ENCODE measurements at places on chromosomes 2 and 18.
A peak's percentile ranks its signal among the peaks of the same experiment; 100 is the strongest.

DNA sequence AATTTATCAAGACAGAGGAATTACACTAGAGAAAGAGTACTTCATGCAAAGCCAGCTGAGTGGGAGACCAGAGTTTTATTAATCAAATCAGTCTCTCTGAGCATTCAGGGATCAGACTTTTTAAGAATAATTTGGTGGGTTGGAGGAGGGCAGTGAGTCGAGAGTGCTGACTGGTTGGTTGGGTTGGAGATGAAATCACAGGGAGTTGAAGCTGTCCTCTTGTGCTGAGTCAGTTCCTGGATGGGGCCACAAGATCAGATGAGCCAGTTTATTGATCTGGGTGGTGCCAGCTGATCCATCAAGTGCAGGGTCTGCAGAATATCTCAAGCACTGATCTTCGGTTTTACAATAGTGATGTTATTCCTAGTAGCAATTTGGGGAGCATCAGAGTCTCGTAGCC lies 21.4 kb upstream of the PDCL3 start:
- no peak for DNase-seq

GRCh38 chr18:68855491-68855890 lies 57.6 kb downstream of the CCDC102B start:
- DNase-seq: no peak

GRCh38 chr18:45839414-45840395 lies 14.2 kb downstream of the SIGLEC15 start:
- DNase-seq: no peak

DNA sequence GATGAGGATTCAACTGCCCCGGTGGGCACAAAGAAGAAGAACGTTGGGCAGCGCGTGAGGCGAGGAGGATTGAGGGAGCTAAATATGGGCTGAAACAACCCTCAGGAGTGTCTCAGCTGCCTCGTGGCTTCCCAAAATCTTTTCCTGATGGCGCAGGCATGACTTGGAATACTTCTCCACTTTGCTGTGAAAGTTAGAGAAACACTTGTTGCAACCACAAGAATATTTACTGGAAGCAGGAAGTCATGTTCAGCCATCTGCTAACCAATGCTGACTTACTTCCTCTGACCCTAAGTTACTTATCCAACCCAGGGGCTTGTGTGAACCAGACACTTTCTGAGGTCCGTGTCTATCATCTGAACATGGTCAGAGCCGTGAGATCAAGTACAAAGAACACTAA lies 148.8 kb downstream of the ARL4C start:
- DNase-seq: no peak

GRCh38 chr2:8090748-8091700 lies 590.8 kb upstream of the ID2 start:
- DNase-seq: peak; percentile 47

GRCh38 chr2:22359071-22359672 lies 1025.8 kb upstream of the KLHL29 start:
- no peak for DNase-seq

- DNase-seq: no peak
Observed at GRCh38 chr18:3852321-3852720, 402.3 kb downstream of the TGIF1 start.

DNA sequence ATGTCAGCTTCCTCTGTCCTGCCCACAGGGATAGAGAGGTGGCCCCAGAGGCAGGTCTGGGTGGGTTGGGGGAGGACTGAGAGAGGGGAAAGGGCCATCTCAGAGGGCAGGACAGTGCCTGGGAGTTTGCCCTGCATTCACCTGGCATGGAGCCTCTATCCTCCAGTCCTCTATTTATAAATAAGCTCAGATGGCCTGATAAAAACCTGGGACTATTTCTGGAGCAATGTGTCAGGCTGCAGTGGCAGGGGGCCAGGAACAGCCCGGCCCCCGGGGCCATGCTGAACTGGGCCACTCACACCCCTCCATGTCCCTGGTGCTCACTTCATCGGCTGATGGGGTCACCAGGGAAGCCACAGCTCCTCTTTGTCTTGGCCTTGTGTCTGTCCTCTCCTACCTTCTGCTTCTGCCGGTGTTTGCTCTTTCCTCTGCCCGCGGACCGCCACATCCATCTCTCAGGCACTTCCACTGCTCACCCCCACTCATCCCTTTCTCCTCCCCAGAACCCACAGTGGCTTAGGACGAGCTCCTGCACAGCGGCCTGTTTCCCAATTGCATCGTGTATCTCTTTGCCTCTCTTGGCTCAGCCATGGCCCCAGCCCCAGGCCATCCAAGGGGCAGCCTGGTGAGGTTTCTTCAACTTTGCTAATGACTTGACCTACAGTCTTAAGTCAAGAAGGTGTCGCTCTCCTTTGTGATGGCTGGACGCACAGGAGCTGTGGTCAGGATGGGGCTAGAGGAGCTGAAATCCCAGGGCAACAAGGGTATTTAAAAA lies 38.8 kb downstream of the SCTR start:
- DNase-seq: no peak

DNA sequence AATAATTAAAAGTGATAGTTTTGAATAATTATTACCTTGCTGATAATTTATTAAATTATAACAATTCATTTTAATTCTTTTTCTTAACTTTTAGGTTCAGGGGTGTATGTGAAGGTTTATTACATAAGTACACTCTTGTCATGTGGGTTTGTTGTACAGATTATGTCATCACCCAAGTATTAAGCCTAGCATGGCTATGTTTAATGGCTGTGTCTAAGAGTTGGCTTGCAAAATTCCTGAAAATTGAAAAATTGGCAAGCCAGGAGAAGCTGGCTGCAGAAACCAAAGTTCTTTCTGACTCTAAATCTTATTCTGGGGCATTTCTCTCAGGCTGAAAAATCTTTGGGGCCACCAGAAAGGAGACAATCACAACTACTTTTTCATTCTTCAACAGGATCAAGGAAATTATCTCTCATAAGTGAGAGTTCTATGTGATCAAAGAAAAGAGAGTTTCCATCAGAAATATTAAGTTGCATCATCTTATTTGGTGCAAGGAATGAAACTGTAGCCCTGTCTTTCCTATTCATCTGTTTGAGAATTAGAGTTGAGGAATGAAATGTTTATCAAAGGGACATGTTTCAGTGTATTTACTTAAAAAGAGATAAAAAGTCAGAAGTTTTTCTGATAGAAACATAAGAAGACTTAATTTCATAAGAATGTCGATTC lies 412.1 kb upstream of the CDH2 start:
- DNase-seq: no peak

DNA sequence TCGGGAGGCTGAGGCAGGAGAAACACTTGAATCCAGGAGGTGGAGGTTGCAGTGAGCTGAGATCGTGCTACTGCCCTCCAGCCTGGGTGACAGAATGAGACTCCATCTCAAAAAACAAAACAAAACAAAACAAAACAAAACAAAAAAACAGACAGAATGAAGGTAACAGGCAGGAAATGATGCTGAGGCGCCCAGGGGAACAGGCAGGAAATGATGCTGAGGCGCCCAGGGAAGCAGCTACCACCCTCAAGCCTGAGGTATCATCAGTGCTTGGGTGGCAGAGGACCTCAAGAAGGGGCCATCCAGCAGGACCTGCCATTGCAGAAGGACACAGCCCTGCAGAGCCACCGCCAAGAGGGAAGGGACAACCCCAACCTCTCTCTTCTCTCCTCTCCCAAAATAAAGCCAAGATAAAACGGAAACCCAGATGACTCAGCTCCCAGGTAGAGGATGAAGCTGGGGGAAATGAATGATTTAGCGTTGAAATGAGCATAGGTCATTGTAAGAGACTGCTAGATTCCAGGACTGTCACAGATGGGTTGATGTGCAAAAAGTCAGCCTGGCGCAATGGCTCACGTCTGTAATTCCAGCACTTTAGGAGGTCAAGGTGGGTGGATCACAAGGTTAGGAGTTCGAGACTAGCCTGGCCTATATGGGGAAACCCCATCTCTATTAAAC lies 19.3 kb downstream of the SOWAHC start:
- no peak for DNase-seq

GRCh38 chr2:96771796-96772618 lies 11.3 kb downstream of the CNNM4 start:
- no peak for DNase-seq

DNA sequence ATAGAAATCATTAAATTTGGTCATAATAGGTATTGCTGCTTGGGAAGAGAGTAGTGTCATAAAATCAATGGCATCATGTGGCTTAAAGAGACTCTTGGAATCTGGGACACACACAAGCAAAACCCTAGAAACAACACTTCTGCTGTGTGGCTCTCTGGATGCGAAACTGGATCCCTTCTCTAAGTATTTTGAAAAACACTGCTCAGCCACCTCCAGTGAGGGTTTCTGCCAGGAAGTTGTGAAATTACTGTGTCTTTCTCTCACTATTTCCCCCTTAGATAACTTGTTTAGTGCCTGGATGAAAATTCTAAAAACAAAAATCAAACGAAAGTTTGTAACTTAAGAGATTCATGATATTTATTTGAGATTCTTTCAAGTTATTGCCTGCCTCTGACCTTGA lies 163.8 kb downstream of the RHBDD1 start:
- no peak for DNase-seq

DNA sequence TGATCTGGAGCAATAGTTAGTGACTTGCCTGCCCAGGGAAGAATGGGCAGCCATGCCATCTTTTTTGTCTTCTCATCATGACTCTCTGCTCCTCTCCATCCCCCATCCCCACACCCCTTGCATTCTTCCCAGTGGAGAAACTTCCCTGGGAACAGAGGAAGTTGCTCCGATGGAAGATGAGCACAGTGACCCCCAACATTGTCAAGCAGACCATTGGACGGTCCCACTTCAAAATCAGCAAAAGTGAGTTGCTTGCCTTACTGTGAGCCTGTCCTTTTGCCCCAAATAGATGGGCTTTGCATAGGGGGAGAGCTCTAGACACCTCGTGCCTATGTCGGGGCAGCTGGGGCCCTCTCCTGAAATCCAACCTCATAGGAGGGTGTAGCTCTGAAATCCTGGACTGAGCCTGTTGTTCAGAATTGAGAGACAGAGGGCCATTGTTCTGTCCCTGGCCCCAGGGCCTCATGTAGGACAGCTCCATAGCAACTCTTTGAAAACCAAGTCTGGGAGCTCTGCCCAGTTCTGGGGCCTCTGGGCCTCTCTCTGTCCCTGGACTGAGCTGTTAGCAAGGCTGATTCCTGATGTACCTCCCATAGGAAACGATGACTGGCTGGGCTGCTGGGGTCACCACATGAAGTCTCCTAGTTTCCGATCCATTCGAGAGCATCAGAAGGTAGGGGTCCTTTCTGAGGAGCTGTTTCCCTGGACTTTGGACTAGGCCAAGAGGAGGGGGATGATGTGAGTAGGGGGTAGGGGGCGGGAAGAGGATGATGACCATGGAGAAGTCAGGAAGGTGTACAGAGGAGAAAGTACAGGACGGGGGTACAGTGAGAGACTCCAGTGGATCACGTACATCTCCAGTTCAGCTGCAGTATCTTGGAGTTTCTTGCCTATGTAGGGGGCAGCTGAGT lies 35.2 kb downstream of the TTLL4 start:
- DNase-seq: peak; percentile 70

GRCh38 chr2:223082706-223083105 lies 30.7 kb downstream of the KCNE4 start:
- no peak for DNase-seq

- no peak for DNase-seq
Observed at GRCh38 chr18:49632588-49632987, 70.7 kb downstream of the LIPG start.

DNA sequence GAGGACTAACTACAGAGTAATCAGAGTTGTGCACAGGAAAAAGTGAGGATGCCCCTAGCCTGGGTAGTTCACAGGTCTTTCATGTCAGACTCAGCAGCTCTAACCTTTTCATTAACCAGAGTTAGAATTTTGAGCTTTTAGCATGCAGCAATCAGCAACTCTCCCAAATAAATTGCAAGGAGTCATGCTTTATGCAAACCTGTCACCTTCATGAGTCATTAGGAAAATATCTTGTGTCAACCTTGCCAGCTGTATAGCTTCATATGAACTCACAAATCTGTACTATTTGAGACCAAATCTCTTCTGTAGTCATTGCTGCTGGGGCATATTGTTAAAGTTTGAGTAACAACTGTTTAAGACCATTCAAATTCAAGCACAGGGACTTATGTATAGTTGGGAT lies 382.3 kb upstream of the NT5C1B start:
- no peak for DNase-seq

DNA sequence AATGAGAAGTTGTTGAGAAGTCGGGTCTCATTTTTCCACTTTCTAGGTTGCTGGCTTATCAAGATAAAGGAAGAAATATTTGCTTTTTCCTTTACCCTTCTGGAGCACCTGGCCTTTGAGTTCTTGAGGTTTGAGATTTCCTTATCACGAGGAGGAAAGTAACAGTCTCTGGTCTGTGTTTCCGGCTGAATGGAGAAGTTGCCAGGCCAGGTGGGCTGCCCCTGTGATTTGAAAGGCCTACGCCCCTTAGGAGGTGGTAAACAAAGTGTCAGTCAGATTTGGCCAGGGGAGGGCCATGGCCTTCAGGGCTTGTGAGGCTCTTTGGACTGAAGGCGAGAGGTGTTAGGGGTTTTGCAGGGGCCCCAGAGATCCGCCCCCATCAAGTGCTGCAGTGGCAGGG lies 156.7 kb upstream of the HAAO start:
- no peak for DNase-seq

DNA sequence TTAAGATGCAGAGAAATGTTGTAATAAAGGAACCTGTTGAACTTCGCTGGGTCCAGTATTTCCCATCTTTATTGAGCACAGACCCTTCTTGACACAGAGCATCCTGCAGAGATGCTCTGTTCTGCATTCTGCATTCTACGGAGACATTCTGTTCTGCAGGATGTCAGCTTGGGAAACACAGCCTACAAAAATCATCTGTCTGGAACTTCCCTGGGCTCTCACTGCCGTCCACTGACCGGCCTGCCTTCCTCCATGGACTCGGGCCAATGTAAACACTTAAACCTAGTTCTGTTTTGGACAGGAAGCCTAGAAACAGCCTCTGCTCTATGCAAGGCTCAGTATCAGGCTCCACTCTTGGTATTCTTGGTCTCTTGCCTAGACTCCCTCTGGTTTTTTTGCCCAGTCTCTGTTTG lies 90.0 kb upstream of the PPP1CB start:
- DNase-seq: peak; percentile 78

DNA sequence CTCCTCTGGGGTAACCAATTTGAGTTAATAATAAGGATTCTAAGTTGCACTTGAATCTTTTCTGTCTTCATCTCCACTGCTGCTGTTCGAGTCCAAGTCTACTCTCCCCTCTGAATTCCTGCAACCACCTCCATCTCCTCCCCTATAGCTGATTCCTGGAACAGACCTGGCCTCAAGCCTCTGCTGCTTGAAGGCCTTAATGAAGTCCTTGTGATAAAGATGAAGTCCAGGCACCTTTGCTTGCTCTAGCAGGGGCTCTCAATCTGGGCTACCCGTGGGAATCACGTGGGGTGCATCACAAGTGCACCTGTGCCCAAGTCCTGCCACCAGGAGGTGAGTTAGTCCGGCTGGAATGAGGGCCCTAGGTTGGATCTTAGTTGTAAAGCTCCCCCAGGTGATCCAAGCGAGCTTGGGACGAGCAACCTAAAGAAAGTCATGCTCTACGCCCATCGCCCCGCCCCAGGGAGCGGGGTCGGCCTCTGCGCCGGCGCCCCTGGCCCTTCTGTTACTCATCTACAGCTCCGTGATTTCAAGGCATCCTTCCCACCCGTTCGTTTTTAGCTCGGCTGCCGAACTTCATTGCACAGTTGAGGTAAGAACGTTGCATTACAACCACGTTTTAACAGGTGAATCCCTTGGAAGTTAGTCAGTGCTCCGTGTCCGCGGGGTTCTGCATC lies 905 bp upstream of the IAH1 start:
- no peak for DNase-seq
